HepG2 (cell line): ENCODE measurements at places on chromosomes 3 and 15.

DNA sequence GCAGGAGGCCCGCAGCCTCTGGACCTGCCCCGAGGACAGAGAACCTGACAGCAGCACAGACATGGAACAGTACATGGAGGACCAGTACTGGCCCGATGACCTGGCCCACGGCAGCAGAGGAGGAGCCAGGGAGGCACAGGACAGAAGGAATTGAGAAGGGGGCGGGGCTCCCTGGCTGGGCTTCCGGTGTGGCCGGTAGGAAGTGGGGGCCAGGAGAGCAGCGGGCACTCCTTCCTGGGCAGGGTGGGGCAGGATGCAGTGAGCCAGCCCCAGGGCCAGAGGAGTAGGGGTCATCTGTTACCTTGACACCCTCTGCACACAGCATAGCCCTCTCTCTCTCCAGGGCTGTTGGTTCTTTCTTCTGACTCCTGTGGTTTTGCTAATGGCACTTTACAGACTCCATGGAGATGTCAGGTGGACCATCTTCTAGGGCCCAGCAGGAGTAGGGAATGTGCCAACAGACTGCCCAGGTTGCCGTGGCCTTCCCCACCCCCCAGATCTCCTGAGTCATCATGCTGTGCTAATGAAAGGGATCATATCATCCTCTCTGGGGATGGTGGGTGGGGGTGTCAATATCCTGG, 8.6 kb upstream of the ISG20 start:
- no peak for DNase-seq

- DNase-seq: no peak
Observed at GRCh38 chr15:54836052-54836795, 360.5 kb downstream of the RSL24D1 start.

DNA sequence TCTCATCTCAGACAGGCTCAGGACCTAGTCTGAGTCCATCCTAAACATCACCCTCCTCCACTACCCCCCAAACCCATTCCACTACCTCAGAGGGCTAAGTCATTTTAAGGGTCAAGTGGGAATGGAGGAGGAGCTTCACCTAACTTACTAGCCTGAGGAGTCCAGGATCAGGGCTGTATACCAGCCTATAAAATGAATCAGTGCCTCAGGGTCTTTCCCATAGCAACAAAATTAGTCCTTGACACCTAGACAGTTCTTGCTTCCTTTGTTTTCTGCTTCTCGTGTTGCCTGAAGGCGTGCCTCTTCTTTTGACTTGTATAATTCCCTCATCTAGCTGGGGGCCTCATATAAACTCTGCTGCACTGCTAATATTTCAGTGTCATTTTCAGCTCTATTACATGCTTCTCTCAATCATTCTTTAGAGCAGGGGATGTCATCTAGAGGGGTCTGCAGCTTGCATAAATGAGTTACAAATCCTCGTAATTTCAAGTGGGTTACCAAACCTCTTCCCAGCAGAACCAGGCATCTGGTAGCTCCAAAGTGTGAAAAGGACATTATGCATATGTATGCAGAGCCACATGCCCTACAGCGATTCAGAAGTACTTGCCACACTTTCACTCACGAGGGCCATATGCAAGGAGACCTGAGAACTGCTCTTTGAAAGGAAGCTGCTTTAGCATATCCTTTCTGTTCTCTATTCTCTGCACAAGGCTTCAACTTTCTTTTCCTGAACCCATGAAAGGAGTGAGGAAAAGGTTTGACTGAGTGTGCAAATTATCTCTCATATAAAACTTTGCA, 311.7 kb upstream of the SEMA6D start:
- no peak for DNase-seq

DNA sequence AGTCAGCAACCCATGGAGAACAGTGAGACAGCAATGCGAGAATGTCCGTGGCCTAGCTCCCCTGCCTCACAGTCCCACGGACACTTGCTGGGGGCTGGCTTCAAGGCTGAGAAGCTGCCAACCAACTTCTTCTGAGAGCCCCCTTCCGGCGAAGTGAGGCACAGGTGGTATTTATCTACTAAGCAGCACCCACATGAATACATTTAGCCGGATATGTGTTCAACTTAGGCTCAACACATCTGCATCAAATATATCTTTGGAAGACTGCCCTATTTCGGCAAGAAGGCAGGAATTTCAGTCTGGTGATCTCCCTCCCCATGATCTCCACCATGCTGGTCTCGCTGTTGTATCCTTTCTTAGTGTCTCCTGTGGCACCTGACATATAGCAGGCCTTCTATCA, 340.9 kb upstream of the NR2E3 start:
- DNase-seq: no peak

DNA sequence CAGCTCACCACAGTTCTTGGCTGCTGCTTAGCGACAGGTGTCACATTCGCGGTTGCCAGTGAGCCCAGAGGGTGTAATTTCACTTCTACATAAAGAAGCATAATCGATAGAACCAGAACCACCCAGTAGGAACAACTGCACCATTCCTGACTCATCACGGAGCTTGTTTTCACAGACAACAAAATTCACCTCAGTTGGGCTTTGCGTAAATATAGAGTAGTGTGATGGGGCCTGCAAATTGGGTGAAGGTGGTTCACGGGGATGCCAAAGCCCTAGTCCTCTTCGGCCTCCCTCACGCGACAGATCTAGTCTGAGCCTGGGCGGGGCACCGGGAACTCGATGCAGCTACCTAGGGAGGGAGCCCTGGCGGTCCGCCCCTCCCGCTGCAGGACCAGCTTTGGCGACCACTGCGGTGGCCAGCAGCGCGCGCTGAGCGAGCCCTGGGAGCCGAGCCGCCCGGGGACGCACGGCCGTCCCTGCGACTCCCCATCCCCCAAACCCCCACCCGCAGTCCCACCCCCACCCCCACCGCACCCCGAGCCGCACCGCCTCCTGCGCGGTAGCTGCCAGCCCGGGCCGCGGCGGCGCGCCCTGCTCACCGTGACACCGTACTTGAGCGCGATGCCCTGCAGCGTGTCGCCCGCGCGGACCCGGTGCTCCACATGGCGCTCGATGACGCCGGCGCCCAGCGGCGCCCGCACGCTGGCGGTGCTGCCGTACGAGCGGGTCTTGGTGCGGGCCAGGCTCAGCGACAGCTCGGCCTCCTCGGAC, 519 bp downstream of the LYSMD2 start:
- no peak for DNase-seq

GRCh38 chr15:43529587-43530345, 12.4 kb downstream of the MAP1A start:
- DNase-seq: no peak

DNA sequence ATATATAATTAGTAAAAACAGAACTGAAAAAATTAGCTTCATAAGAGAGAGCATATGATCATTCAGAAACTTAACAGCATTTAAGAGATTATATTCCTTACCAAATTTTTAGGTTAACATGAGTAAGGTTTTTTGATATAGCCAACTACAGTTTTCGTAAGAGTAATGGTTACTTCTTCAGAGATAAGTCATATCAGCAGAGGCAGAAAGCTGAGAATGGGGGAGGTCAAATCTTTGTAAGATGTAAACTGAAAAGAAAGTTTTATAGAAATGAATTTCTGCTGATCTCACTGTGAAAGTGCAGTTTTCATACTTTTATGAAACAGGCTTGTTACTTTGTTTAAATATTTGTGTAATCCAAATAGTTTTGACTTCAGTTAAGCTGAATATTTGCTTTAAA, 193.3 kb downstream of the ZBTB20 start:
- no peak for DNase-seq

DNA sequence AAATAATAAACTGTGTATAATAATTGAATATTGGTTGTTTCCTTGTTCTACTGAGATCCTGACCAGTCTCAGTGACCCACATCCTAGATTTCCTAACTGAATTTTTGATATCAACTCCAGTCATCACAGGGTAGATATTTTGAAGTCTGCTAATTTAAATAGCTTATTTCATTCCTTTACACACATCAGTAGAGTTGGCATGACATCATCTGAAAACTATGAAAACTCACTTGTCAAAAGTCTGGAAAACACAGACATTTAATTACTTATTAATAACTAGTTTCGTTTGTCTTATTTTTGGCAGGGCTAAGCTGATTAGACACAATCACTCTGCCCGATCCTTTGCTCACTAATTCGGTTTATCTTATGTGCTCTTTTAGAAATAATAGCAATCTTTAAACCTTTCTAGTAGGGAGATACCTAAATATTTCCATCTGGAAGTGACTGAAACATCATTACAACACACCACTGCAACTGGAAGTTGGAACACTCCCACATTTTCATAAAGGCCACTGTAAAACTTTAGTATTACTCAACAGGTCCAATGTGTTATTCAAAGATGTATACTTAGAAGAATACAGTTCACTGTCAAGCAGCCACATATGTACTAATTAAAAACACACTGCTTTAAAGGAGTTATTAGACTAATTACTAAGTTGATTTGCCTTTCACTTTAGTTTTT, 198.4 kb upstream of the ZNF717 start:
- DNase-seq: no peak

- no peak for DNase-seq
Observed at GRCh38 chr3:124920718-124921117, 13.8 kb downstream of the MUC13 start.

DNA sequence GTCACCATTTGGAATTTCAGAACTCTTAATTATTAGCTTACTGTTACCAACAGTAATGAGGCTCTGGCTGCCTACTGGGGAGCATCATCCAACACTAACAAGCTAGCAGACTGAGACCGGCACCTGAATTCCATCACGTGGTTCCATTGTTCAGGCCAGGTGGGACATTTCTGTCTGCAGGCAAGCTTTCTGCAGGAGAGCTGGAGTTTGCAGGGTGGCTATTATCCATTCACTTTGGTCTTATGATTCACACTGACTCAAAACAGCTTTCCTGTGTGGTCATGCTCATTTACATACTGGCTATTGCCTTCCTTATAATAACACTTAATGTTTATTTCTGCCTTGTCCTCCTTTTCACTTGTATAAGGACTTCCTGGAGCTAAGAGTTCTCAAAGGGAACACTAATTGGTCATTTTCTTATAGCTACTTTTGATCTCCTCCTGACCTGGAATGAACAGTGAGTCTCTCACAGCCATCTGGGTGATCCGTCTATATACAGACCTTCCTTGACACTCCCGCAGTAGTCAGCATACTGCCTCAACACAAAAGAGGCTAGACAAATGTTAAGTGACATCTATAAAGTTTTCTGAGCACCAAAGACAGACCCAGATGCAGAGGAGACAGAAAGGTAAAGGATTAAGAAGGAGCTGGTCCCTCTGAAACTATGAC, 695.4 kb downstream of the FHIT start:
- DNase-seq: no peak

- no peak for DNase-seq
Observed at GRCh38 chr3:141659821-141660613, 78.1 kb upstream of the RNF7 start.

DNA sequence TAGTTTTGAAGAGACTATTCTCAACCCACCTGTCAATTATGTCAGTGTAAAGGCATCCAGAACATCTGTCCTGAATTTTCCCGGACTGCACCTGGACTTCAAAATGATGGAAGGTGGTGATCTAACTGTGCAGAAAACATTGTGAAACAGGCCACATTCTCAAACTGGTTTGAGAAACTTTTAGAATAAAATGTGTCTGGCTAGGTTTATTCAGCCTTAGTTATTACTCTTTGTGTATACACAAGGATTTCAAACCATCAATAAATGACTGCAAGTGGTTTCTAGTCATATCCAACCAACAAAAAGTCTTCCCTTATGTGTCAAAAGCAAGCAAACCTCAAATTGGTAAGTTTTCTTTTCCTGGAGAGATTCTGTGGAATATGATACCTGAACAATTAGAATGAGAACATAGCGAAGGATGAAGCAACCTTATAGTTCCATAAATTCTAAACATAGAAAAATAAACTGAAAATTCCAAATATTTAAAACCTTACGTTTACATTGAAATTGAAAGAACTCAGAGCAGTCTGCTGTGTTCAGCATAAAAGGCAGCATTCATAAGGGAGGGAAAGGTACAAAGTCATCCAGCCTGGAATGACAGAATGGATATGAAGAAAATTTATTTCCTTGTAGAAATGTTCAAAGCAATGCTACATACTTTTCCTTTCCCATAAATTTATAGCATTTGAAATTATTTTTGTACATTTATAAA, 306.6 kb upstream of the TGFBR2 start:
- peak; percentile 48 for DNase-seq

GRCh38 chr15:39171944-39172368, 408.9 kb upstream of the THBS1 start:
- peak; percentile 85 for DNase-seq

DNA sequence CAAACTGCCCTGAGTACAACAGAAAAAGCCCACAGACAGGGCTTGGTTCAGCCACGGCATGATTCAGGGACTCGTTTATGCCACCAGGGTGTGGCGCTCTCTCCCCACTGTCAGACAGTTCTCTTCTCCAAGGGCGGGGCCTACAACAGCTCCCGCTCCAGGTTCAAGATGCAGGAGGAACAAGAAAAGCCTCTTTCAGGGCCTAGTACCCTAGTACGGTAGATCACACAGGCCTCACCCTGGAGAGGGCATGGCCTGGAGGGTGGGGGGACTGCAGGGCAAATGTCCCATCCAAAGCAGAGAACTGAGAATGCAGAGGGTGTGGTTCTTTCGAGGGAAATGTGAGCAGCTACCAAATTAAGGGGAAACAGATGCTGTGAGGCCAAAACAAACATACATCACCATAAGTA, 12.0 kb downstream of the MESD start:
- DNase-seq: peak; percentile 35

DNA sequence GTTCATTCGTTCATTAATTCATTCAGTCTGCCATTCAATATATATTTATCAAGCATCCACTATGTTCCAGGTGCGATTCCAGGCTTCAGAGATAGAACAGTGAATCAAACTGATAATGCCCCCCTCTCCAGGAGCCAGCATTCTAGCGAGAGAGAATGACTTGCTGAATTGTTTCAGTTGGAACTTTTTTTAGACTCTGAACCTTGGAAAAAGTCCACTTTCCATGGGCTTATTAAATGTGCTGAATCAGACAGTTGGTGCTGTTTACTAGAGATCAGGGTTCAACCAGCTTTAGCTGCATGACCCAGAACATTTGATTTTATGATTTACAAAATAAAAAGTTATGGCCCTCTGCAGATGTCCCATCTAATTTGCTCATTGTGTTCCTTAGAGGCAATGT, 213.2 kb downstream of the THSD4 start:
- DNase-seq: peak; percentile 23

- DNase-seq: no peak
Observed at GRCh38 chr3:72181251-72181650, 396.3 kb upstream of the PROK2 start.

DNA sequence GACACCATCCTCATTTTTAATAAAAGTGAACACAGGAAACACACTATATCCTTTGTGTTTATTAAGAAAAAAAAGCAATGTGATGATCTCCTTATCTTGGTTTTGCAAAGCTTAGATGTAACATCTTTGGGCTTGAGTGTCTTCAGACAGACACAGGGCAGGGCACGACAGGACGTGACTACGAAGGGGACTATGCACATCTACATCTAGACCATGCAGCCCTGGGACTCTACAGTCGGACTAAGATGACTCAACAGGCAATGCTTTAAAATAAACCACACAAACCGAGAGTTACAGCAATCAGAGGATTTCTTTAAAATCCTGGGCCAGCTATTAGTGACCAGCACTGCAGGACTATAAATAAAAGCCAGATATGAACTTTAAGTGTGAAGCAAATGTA, 22.8 kb upstream of the TM2D3 start:
- DNase-seq: no peak
